HAP-1 (cell line): ENCODE measurements at places on chromosomes 13 and 19.

- peak; percentile 20 for DNase-seq
These were observed 12.1 kb upstream of the ZSCAN1 start for GRCh38 chr19:58021541-58022282.

DNA sequence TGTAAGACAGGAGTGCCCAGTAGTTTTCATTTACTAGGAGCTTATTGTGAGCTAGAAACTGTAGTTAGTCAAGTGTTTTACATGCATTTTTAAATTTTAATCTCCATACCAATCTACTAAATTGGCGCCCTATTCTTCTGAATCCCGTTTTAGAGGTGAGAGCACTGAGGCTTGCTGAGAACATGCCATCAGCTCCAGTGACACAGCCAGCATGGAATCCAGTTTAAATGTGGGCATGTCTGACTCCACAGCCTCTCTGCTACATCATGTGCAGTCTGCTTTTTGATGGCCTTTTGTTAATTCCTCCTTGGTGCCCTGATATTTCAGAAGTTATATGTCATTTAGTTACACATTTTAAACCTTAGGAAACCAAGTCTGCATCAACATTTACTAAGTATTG lies 325.4 kb downstream of the DLEU7 start:
- no peak for DNase-seq

DNA sequence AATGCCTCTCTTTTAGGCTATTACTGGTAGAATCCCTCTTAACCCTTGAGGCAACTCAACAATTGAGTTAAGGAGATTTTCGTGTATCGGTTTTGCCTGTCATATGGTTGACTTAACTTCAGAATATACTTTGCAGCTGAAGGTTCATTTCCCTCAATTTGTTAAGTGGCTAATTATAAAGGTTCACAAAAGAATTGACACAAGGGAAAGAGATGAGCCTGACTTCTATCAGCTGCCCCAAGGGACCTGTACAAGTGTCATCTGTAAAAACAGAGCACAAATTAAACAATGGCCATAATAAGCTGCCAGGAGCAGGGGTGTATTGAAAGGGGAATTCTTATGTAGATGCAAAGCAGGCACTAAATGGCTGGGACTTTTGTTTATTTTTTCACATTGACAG lies 334.8 kb upstream of the OBI1 start:
- peak; percentile 12 for DNase-seq

GRCh38 chr19:39131255-39131755 lies 5.7 kb downstream of the PAK4 start:
- no peak for DNase-seq

- no peak for DNase-seq
These were observed 66.7 kb downstream of the FRY start for GRCh38 chr13:32098272-32098671.

DNA sequence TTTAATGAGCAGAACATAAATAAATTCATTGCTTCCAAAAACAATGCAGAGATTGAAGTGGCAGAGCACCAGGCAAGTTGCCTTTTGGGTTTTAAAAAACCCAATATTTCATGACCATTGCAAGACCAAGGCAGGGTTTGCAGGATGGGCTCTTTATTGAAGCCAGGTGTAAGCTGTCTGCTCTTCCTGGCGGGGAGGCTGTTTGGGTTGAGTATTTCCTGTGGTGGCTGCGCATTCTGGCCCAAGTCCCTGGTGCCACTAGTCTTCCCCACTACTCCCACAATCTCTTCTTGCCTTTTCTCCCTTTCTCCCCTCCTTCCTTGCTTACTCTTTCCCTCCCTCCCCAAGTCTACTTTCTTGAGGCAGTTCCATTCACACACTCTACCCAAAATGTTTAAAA lies 116.4 kb downstream of the AKAP11 start:
- no peak for DNase-seq

- peak; percentile 46 for DNase-seq
These were observed 9.6 kb downstream of the ABHD13 start for GRCh38 chr13:108227651-108228272.
